ENCODE measurements at places on chromosomes 7 and 10. TPM values are rescaled to one million over a fixed set of nuclear protein-coding genes. Genes with fewer than 3 reads are reported as not detected.
A peak's percentile ranks its signal among the peaks of the same experiment; 100 is the strongest.

The PRXL2A gene
- total RNA-seq = 122 TPM

GRCh38 chr7:130345136-130345535 is 520 bp downstream of the CPA5 start:
- H3K4me3 ChIP-seq = peak overlapping the region; percentile 8
- no peaks in the 10 kb centered on the region for H3K4me1 ChIP-seq
- no peak overlapping the region for H3K27ac ChIP-seq
- DNase-seq = no peak
- H3K27me3 ChIP-seq = no peaks in the 10 kb centered on the region

DNA sequence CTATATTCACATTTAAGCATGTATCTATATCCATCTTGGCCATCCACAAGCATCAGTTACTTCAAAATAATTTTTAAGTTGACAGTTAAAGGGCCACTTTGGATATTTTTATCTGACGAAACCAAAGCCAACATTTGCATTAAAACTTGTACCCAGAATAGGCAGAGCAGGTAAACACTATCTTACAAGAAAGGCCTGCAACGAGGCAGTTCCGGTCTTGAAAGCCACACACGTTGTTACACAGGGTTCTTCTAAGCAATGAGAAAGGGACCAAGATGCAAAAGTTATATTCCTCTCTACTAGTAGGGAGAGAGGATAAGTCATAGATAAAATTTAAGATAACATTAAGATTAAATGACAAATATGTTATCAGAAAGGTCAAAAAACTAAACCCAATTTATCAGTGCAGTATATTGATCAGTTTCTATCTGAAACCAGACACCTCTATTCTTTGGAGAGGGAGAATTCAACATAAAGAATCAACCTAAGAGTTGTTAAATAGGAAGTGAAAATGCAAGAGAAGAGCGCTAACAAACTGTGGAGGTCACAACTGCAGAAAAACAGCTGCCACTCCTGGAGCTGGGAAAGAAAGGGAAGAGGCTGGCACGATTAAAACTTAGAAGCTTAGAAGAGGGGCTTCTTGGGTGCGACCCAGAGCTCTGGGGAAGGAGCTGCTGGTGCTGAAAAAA is 701.3 kb downstream of the TNS3 start:
- no peak overlapping the region for H3K4me3 ChIP-seq
- no peaks in the 10 kb centered on the region for H3K27me3 ChIP-seq
- H3K36me3 ChIP-seq = no peaks in the 10 kb centered on the region
- DNase-seq = no peak
- H3K4me1 ChIP-seq = no peaks in the 10 kb centered on the region
- no peak overlapping the region for H3K27ac ChIP-seq

DNA sequence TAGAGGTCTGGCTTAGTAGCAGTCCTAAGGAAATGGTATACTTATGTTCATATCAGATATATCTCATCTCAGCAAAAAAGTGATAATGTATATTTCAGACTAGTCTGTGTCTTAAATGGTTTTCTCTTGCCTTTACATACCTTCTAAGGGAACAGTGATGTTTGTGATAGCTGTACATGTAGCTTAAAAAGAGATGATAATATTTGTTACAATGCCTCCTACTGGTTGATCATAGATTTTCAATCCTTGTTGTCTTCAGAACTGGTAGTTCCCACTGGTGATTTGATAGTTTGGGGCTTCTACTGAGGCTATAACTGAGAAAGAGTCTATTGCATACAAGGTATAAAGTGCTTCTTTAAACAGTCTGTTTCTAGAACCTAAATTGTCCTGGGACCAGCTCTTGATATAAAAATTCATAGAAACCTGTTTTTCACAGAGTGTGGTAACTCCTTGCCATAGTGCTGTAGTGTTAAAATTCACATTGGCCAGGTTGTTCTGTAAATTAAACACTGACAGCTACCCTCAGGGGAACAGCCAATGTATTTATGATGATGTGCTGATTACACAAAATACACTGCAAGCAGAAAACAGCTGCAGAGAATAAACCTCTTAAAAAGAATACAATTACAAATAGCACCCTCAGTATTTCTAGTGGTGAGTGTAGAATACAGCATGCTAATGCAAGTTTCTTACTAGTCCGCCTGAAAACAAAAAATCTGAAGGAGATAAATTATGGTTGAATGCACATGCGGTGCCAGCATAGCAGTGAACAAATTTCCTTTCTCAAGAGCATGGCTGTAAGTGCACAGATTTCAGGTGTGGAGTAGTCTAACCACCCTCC is 90.3 kb downstream of the BTRC start:
- H3K4me3 ChIP-seq = no peak overlapping the region
- no peaks in the 10 kb centered on the region for H3K36me3 ChIP-seq
- DNase-seq = no peak
- no peak overlapping the region for H3K27ac ChIP-seq
- H3K27me3 ChIP-seq = no peaks in the 10 kb centered on the region

DNA sequence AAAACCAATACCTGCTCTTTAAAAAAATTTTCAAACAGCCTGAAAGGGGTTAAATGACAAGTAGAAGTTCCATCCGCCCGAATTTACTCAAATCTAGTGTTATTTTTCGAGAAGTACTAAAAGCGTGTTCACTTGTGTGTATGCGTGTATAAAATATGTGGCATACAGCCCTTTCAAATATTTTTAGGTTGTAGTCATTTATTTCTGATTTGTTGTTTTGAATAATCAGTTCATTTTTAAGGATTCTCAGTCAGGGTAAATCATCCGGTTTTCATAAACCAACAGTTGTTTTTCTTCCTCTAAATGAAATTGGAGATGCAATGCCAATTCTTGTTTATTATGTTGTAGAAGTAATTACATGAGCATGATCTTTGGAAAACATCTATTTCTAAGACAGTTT is 6.9 kb upstream of the SUN1 start:
- peak overlapping the region; percentile 23 for H3K4me3 ChIP-seq
- H3K27ac ChIP-seq = no peak overlapping the region
- H3K27me3 ChIP-seq = no peaks in the 10 kb centered on the region
- peaks cover 75% of the 10 kb centered on the region for H3K4me1 ChIP-seq

Measured in tibial nerve (tissue), 4 donors.